ENCODE measurements at places on chromosomes 6 and 20.

GRCh38 chr20:33992145-33992922 lies 1.4 kb upstream of the RALY start:
- peak; percentile 64 for DNase-seq

- no peak for DNase-seq
Measured at GRCh38 chr6:136129365-136129764, 120.7 kb downstream of the MTFR2 start.

DNA sequence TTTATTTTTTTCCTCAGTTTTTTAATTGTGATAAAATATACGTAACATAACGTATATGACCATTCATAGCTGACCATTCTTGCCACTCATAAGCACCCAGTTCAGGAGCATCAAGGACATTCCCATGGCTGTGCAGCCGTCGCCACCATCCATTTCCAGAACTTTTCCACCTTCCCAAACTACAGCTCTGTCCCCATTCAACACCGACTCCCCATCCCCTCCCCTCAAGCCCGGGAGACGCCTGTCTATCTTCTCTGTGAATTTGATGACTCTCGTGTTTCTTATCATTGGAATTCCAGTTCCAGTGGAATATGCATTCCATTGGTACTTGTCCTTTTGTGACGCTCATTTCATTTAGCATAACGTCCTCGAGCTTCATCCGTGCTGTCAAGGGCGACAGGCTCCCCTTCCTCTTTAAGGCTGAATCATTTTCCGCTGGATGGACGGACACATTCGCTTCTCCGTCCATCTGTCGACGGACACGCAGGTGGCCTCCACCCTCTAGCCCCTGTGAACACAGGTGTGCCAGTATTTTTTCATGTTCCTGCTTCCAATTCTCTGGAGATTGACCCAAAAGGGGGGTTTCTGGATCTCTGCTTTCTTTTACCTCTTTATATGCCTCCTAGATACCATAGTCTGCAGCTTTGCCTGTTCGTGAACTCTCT lies 88.1 kb downstream of the YTHDF1 start:
- no peak for DNase-seq

DNA sequence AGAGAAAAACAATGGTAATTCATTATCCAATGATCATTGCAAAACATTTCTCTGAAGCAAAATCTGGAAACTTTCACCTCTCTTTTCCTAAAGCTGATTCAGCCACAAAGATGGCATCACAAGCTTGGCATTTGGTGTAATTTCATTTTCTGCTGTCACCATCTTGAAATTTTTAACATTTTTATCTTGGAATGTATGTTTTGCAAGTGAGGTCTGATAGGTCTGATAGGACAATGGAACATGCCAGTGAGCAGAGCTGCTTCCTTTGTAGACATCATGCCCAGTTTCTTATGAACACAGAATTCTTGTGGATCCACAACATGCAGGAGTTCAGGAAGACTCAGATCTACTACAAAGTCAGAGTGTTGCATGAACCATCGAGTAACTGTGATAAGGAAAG lies 969.6 kb downstream of the EYS start:
- DNase-seq, result no peak

GRCh38 chr6:57127763-57128162 lies 37.8 kb downstream of the ZNF451 start:
- no peak for DNase-seq

GRCh38 chr6:220312-220711 lies 72.0 kb upstream of the DUSP22 start:
- no peak for DNase-seq

GRCh38 chr20:1830240-1830639 lies 65.0 kb upstream of the SIRPA start:
- DNase-seq, result peak; percentile 100

DNA sequence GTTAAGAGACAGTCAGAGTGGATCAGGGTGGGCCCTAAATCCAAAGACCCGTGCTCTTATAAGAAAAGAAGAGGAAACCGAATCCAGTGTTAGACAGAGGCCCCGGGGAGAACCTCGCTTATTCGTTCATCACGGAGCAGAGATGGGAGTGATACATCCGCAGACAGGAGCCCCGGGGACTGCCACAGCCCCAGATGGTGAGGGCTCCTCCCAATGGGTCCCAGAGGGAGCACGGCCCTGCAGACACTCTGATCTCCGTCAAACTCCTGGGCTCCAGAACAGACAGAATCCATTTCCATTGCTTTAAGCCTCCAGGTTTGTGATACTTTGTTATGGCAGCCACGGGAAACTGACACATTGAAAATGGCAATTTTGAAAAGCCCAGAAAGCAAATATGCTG lies 47.0 kb downstream of the CDH4 start:
- DNase-seq, result no peak

- no peak for DNase-seq
Measured at GRCh38 chr6:71603021-71603420, 283.3 kb upstream of the RIMS1 start.

DNA sequence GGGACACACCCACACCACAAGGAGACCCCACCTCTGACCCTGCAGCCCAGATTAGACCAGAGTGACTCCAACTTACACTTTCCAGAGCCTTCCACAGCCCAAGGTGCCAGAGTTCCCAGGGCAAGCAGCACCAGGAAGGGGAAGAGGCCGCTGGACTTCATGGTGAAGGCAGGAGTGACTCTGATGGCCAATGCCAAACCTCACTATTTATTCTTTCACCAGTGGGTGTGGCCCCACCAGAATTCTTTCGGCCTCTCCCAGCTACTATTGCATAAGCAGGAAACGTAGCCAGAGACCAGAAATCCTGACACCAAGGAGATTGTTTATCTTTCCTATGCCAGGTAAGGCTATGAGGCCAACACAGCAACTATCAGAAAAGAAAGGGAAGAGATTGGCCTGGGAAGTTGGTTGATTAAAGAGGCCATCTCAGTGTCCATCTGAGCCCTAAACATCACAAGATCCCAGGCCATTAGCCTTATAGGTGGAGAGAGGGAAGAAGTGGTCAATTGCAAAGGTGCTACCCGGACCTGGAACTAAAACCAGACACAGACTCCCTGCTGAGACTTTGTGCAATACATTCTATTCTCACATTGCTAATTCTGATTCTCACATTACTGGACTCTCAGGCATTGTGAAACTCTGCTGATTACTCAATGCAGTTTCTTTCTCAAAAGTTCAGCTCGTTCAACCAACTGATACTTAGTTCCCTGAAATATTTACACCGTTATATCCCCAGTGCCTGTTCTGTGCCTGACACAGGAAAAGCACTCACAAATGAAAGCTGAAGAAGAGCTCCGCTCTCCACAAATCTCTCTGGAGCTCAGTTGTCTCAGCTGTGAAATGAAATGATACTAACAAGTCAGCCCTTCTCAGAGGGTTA lies at the start of gene SLPI:
Gene SLPI, minus strand, starts transcription at position 182 of the 880 bp plus-strand sequence. Its CDS starts 21 bp downstream, at position 161.
- peak; percentile 76 for DNase-seq

DNA sequence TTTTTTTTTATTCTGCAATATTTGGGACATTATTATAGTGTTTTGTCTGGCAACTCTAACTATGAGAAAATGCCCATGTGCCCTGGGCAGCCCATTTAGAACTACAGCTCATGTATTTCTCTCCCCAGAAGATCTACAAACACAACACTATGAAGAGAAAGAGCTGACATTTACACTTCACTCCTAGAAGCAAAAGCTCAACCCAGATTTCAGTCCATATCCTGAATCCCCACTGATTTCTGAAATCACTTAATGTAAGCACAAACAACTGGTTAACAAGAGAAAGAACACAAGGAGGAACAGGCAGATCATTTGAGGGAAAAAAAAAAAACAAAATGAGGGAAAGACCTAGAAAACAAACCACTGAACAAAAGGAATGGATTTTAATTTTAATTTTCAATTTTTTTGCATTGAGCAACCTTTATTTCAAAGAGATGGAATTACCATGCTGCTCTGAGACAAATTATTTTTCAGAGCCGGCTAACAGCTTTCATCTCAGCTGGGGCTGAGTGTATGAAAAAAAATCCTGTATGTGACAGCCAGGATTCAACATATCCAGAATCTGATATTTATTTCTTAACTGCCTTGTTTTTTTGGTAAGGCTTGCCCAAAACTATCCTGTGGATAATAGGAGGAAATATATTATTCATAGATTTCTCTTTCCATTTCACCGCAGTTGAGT lies 32.5 kb downstream of the KIAA0319 start:
- DNase-seq, result no peak

DNA sequence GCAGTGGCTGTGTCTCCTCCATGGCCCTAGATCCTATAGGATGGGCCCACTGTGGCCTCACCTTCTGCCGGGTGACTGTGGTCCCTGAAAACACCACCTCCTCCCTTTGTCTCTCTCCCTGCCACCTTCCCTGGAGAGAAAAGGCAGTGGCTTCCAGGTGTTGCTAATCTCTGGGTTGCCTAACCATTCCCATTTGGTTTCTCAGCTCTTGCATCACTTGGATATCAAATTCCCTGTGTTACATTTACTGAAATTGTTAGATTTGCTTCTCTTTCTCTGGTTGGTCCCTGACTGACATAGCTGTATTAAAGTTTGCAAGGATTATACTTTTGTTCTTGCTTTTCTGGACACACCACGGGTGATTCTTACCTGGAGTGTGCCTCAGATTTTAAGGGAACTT lies 9.3 kb upstream of the ZFP64 start:
- no peak for DNase-seq

- DNase-seq, result no peak
Measured at GRCh38 chr6:88651400-88651799, 312.0 kb downstream of the RNGTT start.

DNA sequence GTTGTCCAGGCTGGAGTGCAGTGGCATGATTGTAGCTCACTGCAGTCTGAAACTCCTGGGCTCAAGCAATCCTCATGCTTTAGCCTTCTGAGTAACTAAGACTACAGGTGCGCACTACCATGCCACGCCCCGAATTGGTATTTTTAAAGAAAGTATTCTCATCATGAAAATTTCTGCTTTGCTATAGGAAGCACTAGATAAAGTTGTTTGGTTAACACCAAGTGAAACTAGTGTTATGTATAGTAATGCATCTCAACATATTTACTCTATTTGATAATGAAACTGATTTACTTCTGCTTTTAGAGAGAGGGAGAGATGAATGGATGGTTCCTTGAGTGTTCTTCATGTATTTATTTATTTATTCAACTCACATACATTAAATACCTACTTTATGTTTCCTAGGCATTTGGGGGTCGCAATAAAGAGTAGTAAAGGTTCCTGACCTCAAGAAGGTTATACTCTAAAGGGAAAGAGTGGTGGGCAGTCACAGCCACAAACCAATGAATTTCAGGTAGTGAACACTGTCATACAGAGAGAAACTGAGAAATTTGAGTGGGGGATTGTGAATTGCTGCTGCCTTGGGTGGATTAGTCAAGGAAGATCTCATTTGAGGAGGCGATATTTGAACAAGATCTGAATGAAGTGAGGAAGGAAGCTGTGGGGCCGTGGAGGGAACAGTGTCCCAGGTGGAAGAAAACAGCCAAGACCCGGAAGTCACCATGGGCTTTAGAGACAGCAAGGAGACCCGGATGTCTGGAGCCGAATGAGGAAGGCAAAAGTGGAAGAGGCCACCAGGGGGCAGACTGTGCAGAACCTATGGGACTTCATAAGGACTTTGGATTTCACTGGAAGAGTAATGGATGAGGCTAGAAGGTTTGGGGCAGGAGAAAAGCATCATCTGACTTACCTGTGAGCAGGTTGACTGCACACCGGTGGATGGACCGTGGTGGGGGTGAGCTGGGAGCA lies 185.6 kb downstream of the TSHZ2 start:
- DNase-seq, result peak; percentile 41

DNA sequence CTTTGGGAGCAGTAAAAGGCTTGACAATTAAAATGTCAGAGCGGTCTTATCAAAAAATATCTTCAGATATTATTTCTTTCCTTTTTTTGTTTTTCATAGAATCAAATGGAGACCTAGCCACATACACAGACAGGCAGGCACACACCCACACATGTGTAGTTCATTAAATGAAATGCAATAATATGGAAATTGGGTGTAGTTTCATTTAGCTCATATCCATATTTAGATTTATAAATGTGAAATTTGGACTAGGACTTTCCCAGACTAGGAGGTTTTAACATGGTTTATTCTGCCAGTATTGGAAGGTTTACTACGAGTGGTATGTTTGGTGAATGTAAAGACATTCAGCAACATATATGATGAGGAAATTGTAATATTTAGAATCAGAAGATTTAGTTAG lies 277.7 kb upstream of the NT5E start:
- no peak for DNase-seq

DNA sequence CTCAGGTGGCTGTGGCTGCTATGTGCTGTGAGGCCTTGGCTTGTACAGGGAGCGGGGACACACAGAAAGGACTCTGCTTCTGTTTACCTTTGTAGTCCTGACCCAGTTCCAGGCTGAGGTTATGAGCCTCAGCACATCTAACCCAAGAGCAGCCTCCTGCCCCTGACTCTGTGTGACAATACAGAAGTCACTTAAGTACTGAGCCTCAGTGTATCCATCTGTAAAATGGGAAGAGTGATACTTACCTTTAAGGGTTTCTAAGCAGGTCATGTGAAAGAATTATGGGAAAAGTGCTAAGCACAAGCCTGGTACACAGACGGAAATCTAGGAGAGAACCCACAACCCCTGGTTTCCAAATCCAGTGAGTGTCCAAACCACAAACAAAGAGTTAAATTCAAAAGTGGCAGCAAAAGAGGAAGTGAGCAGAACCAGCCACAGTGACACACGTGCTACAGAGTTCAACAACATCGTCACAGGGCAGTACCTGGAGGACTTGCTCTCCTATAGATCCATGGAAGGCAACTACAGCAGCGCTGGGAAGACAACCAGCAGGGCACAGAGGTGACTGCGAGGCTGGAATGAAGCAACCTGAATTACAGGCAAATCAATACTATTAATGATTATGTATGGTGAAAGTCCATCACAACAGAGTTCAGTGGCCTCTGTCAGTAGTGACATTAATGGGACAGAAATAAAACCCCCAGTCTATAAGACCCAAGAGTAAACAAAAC lies 12.5 kb downstream of the TRIM26 start:
- no peak for DNase-seq

GRCh38 chr6:41692730-41693129 lies 42.7 kb downstream of the TFEB start:
- no peak for DNase-seq

DNA sequence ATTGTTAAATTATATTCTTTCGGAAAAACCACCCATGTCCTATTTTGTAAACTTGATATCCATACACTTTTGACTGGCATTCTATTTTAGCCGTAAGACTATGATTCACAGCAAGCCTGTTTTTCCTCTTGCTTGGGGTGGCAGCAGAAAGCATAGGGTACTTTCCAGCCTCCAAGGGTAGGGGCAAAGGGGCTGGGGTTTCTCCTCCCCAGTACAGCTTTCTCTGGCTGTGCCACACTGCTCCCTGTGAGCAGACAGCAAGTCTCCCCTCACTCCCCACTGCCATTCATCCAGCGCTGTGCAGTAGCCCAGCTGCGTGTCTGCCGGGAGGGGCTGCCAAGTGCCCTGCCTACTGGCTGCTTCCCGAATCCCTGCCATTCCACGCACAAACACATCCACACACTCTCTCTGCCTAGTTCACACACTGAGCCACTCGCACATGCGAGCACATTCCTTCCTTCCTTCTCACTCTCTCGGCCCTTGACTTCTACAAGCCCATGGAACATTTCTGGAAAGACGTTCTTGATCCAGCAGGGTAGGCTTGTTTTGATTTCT lies 2.1 kb upstream of the ESR1 start:
- DNase-seq, result peak; percentile 37

- DNase-seq, result peak; percentile 12
Measured at GRCh38 chr6:28693033-28693750, 167.5 kb downstream of the GPX5 start.

- no peak for DNase-seq
Measured at GRCh38 chr6:36539814-36540568, 7.3 kb downstream of the STK38 start.
